ENCODE measurements at places on chromosomes 3 and 15.

DNA sequence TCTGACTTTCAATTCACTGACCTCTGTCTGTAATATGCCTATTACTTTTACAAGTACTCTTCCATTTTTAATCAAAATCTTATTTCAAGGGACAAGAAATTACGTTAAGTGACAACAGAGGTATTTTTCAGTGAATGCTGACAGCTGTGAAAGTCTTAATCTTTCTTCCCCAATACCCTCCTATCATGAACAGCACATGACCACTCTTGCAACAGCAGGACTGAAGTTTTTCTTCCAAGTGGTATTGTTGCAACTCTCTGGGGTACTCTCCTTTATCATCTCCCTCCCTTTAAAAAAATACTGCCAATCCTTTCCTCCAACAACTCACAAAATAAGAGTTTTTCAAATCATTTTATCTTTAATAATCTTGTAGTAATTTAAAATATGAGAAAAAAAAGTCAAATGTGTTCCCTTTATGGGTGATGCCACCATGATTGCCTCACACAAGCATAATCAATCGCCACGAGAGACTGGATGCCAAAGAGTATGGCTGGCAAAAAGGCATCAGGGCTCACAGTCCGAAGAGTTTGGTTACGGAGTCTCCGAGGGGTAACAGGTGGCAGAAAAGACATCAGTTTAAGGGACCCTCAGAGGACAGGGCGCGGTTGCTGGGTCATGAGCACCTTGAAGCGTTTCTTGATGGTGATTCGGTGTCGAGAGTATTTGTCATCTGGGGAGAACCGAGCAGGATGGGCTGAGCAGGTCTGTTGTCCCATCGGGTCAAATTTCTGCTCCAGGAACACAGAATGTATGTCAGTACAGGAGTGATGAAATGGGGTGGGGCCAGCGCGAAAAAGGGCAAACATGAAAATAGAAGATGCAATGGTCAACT is 1.3 kb downstream of the NOP10 start:
- DNase-seq: no peak

DNA sequence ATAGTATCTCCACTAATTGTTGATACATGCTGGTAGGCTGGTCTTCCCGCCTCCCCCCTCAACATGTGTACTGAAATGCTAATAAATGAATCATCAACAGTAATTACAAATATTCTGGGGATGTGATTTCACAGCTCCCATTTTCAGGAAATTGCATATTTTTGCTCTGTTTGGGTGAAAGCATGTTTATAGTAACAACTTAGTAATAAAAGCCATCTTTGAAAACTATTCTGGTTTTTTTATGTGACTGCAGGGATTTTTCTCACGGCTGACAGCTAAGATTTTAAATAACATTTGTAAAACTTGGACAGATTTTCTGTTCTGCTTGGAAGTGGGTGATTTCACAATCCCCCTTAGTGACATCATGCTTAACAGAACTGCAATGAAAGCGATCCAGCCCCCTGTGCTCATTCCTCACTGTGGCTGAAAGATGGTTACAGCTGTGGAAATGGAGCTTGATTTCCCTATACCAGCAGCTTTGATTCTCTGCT is 25.6 kb upstream of the FAM174B start:
- no peak for DNase-seq

DNA sequence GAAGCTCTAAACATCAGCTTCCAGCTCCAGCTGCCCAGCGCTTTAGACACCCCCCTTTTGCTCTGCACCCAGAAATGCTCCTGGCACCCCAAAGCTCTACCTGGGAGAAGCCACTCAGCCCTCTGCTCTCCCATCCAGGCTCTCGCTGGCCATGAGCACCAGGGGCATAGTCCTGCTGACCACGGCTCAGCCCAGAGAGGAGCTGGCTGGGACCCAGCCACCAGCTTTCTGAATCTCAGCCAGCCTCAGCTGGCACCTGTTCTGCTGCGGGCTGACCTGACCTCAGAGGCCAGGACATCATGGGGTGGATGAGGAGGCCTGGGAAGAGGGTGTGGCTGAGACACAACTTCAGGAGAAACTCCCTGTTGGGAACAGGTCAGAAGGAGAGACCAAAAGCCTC is 8.6 kb downstream of the NTRK3 start:
- DNase-seq: no peak

DNA sequence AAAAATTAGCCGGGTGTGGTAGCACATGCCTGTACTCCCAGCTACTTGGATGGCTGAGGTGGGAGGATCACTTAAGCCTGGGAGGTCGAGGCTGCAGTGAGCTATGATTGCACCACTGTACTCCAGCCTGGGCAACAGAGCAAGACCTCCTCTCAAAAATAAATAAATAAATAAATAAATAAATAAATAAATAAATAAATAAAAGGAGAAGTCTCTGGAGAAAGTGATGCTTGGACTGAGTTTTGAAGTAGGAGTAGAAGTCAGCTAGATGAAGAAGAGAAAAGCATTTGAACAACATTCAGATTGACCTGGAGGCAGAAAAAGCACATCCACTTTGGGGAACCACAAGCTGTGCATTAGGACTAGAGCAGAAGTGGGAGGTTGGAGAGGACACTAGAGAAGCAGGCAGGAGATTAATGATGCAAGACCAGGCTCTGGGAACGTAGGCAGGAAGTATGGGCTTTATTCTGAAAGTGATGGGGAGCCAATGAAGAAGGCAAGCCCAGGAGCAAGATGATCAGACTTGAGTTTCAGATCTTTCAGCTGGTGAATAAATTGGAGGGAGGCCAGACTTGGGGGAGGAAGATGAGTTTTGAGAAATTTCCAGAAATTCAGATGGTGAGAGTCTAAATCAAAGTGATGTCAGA is 48.7 kb downstream of the KLHL6 start:
- DNase-seq: no peak

- no peak for DNase-seq
Measured at GRCh38 chr3:51681453-51681852, 10.4 kb downstream of the TEX264 start.

Data from NK-92 treated with Interleukin-12 subunit alpha and Interleukin-12 subunit beta, amount 100 ng/mL, for 24 hours (cell line).